Memory B cell (primary cell): ENCODE measurements at places on chromosomes 4 and X.

DNA sequence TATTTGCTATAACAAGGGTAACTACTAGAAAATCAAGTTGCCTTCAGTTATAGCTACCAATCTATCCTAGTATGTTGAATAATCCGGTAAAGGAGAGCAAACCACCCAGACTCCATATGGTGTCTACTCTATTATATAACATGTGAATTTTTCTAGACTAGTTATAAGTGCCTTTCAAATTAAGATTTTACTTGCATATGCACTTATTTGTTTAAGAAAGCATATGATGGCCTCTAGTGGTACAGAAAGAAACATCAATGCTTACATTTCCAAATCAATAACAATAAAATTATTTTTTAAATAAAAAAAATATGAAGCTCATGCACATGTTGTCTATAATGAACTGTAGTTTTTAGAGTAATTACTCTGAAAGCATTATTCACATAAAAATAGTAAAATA, 1516.4 kb upstream of the PABPC4L start:
- no peak for DNase-seq

GRCh38 chr4:5638316-5638715, 70.0 kb downstream of the EVC2 start:
- no peak for DNase-seq

- no peak for DNase-seq
Observed at GRCh38 chr4:91448668-91449330, 855.0 kb upstream of the GRID2 start.

DNA sequence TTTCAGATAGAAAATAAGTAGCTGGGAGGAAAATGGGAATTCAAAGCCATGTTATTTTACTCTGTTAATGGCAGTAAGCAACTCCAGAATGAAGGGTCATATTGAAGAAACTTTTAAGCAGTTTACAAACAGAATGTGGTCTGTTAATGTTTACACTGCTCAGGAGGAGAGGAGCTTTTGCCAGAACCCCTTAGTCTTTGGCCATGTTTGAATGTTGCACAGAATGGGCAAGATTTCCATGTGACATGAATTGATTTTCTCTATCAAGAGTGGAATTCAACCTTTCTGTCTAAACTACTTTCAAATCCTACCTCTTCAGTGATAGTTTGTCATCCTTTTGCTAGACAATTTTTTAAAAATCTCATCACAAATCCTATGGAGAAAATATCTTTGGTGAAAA, 115.8 kb upstream of the DGKK start:
- no peak for DNase-seq
